GM13977 (cell line): ENCODE measurements at places on chromosomes 5 and 9.
A peak's percentile ranks its signal among the peaks of the same experiment; 100 is the strongest.

DNA sequence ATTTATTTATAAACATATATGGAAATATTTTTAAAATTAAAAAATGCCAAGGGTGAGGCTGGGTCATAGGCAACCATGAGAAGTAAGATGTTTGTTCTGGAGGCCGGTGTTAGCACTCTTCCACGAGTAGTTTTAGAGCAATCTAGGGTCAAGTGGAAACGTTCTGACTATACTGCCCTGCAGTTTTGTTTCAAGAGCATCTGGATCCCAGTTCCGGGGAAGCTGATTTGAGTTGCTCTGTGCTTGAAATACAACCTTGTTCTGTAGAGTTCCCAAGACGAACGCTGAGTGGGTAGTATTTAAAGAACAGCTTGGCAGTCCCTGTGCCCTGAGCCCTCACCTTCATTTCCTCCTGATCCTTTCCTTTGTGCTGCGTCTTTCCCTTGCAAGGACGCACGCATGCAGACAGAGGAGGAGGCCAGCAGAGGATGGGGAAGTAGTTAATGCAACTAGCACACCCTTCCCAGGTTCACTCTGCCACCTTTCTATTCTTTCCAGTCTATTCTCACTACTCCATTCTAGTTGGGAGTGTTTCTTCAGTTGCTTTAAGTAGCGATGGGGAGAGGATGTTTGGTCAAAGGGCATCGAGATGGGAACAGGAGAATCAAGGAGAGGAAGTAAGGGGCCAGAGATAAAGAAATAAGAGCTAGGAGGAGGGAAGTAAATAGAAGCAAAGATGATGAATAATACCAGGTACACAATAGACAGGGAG lies 68.3 kb upstream of the ZSWIM6 start:
- no peak for DNase-seq

DNA sequence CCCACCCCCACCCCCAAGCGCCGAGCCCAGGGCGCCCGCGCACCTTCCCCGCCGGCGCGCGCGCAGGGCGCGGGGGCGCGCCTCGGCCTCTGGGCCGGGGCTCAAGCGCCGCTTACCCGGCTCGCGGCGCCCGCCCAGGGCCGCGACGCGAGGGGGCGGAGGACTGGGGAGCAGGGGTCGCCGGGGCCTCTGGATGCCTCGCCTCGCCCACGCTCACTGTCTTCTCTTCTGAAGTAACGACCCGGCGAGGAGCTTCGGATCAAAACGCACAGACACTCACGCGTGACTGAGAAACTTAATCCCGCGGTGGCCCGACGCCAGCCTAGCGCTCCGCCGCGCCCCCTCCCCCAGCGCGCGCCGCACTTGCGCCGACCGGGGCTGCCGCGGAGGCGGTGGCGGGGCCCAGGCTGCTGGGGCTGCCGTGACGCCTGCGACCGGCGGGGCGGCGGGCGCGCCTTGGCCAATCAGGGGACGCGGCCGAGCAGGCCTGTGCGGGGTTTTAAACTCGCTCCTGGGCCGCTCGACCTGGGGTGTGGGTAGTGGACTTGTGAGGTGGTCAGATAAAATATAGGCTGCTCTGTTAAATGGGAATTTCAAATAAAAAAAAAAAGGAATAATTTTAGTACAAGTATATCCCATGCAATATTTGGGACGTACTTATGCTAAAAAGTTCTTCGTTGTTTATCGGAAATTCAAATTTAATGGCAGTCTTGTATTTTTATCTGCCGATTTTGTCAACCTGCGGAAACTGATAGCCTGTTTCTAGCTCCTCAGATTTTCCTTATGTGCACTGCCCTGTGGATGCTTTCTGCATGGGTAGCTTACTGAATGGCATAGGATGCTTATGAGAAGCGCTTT lies at the start of gene MPDZ:
MPDZ (minus strand) TSS at position 409 of the 858 bp plus-strand sequence. CDS start 29,377 bp downstream, outside the sequence.
- peak; percentile 32 for DNase-seq

DNA sequence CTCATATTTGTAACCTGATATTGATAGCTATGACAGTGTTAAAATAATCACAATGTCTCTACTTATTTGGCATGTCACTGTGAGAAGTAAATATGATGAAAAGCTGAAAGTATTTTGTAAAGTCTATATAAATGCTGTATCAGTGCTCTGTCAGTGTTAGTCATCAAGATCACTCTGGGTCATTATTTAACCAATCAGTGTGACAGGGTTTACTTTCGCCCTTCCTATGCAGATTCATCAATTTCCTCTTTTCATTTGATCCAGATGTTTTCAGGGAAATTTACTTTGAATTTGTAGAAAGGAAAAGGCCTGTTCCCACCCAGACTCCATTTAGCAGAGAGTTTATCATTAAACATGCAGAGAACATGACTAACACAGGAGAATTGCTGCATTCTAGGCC lies 9.9 kb upstream of the PCSK5 start:
- DNase-seq, result no peak

GRCh38 chr5:87054821-87055220 lies 212.9 kb upstream of the RASA1 start:
- DNase-seq, result no peak

GRCh38 chr9:87667164-87667738 lies 58.7 kb upstream of the CTSL start:
- DNase-seq, result no peak

GRCh38 chr5:132183723-132184122 lies 43.9 kb downstream of the P4HA2 start:
- no peak for DNase-seq

GRCh38 chr5:150075806-150076205 lies 10.5 kb downstream of the CSF1R start:
- no peak for DNase-seq

DNA sequence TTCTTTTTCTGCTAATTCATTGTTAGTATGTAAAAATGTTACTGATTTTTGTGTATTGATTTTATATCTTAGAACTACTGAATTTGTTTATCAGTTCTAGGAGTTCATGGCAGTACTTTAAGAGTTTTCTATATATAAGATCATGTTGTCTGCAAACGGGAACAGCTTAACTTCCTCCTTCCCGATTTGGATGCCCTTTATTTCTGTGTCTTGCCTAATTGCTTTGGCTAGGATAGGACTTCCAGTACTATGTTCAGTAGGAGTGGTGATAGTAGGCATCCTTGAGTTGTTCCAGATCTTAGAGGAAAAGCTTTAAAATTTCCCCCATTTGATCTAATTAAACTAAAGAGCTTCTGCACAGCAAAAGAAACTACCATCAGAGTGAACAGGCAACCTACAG lies 20.1 kb downstream of the RCL1 start:
- DNase-seq, result no peak

GRCh38 chr9:93601063-93601462 lies 24.7 kb downstream of the PHF2 start:
- DNase-seq, result no peak

GRCh38 chr9:122205176-122205575 lies 23.6 kb downstream of the LHX6 start:
- DNase-seq, result no peak

DNA sequence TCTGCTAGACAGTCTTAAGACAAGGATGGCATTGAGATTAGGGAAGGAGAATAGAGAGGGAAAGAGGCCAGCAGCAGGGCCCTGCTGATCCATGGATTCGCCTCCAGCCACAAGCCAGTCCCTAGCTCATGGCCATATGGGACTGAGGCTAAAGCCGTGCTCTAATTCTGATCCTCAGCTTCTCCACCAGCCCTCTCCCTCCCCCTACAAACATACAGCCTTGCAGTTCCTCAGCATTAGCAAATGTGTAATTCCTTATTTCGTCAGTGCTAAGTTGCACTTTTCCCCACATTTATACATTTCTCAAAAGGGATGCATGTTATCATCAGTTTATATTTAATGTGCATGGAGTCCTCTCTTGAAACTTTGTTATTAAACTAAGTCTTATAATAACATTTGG lies 34.8 kb downstream of the ZNF462 start:
- DNase-seq, result no peak
